ENCODE measurements at places on chromosomes 1 and 21. TPM values are rescaled to one million over a fixed set of nuclear protein-coding genes. Genes with fewer than 3 reads are reported as not detected.

DNA sequence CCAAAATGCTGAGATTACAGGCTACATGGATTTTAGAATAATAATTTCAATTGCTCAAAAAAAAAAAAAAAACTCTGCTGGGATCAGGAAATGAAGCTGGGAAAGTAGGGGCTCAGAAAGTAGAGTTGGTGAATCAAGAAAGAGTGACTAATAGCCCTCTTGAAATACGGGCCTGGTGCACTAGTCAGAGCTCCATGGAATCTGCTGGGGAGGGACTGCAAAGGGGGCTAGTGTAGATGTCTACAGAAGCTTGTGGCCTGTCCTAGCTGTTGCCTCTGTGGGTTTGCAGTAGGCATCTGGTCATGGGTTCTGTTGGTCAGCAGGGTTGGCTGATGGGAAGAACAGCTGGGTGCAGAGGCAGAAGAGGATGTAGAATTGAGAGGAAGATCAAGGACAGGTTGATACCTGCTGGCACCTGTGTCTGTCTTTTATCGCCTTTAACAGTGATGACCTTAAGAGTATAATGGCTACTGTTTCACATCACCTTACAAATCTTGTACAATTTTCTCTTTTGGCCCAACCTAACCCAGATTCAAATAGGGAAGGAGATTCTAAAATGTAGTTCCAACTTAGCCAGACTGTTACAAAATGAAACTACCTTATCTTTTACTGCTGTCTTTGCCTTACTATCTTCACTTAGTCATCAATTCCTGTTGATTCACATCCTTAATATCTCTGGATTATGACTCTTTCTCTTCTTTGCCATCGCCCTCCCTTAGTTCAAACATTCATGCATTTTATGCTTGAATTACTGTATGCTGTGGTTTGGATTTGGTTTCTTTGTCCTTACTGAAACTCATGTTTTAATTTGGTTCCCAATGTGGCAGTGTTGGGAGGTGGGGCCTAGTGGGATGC is 126.2 kb downstream of the GIPC2 start:
- no peak overlapping the region for H3K4me3 ChIP-seq
- H3K27ac ChIP-seq: no peak overlapping the region
- H3K36me3 ChIP-seq: no peaks in the 10 kb centered on the region
- no peaks in the 10 kb centered on the region for H3K4me1 ChIP-seq

HORMAD1 gene
- total RNA-seq: 2.1 TPM

RNU1-4 gene
- 4,541 TPM for total RNA-seq

FCRL5 gene
- total RNA-seq: 35.0 TPM

PRKAA2 gene
- total RNA-seq: not detected

- no peaks in the 10 kb centered on the region for H3K36me3 ChIP-seq
- no peak overlapping the region for H3K4me3 ChIP-seq
- H3K27me3 ChIP-seq: no peaks in the 10 kb centered on the region
Measured at GRCh38 chr1:169484101-169484500, 1.6 kb downstream of the SLC19A2 start.

DNA sequence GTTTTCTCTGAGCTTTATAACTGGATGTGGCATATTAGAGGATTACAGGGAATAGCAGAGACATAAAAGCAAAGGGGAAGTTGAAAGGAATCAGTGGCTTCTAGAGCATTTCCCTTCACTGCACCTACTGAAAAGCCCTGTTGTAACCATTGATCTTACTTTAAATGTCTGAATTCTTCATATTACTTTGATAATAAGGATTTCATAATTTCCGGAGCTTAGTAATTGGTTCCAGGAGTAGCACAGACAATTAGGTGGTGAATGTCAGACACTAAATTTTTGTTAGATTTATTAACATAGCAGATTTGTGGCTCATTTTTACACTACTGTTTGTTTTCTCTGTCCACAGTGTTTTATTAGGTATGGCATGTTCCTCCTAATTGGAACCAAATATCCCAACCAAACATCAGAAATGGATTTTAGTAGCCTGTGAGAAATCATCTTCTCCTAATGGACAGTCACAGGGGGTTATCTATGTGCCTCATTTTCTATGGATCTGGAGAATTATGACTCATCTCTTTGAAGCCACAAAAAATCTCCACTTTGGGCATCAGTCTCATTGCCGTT is 100.5 kb downstream of the GIPC2 start:
- H3K4me3 ChIP-seq: no peak overlapping the region
- H3K27ac ChIP-seq: no peak overlapping the region
- no peak for DNase-seq
- no peaks in the 10 kb centered on the region for H3K27me3 ChIP-seq

DNA sequence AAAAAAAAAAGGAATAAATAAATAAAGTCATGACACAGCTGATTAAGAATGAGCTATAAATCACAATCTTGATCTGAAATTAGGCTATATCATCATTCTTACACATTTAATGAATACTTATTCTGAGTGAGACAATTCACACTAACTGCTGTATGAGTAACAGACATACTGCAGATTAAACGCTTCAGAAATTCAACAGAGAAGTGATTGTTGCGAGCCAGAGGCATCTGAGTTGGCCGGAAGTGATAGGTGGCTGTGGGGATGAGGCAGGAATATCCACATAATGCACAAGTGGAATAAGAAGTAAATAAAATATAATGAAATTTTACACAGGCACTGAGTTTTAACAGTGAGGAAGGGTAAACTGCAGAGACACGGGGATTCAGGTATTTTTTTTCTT is 142.4 kb downstream of the APP start:
- no peak overlapping the region for H3K27ac ChIP-seq
- H3K4me1 ChIP-seq: no peaks in the 10 kb centered on the region
- no peak for DNase-seq
- H3K36me3 ChIP-seq: no peaks in the 10 kb centered on the region
- no peaks in the 10 kb centered on the region for H3K27me3 ChIP-seq

TRIM17 gene
- 0.17 TPM for total RNA-seq

DNA sequence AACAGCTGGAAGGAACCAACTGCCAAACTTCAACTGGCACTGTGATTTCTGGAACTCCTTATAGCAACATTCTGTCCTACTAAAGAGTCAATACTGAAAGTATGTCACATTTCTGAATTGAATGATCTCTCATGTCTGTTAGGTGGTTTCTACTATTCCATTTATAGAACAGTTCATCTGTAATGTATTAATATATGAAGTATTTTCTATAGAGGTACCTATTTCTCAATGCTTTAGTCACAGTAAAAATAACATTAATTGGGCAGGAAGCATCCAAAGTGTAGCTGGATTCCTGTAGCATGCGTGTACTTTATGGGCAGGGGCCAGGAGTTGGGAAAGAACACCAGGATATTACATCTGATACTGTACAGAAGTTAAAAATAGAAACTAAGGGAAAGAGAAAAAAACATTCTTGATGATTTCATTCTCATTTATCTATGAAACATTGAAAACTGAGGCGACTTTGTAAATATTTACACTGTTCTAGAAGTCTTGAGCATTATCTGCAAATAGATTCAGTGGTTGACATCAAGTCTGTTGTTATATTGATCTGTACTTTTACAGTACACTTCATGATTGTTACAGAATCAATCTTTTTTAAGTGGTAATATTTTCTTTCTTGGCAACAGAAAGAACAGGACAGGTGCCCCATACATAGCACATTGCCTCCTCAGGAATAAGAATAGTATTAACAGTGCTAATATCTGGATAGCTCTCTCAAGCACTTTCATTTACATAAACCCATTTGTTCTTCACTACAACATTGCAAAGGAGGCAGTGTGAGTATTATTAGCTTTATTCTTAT is 6.2 kb upstream of the ZNF281 start:
- no peak overlapping the region for H3K4me3 ChIP-seq
- H3K4me1 ChIP-seq: no peaks in the 10 kb centered on the region
- no peak for DNase-seq
- H3K27ac ChIP-seq: no peak overlapping the region

CCDC185 gene
- not detected for total RNA-seq

GBP7 gene
- not detected for total RNA-seq

IL12RB2 gene
- total RNA-seq: 0.67 TPM

SLAMF8 gene
- 0.54 TPM for total RNA-seq

DNA sequence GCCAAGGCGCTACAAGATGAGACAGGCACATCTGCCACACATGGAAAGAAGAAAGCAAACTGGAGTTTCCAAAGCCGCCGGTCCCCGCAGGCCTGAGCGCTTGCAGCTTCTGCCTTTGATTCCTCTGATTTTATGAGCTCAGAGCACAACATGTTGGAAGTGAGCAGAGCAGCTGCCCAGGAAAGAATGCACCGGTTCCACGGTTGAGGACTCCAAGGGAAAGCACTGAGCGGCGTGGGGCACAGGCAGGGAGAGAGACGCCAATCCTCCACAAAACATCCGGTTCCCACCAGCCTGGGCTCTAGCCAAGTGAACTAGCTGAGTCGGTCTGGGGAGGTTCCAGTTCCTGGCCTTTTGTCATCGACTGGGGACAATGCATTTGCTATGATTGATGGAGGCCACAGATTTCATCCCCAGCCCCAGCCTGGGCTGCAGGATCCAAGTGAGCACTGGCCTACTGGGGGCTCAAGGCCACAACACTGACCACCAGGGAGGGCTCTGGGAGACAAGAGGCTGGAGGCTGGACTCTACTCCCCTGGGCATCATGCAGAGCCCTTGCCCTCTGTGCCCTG is 253.1 kb upstream of the IRF2BP2 start:
- H3K27me3 ChIP-seq: no peaks in the 10 kb centered on the region
- DNase-seq: no peak
- H3K27ac ChIP-seq: no peak overlapping the region
- H3K4me1 ChIP-seq: no peaks in the 10 kb centered on the region
- H3K4me3 ChIP-seq: no peak overlapping the region

All from B cell (primary cell).